Mucosa of descending colon (tissue), 3 donors: ENCODE measurements at places on chromosomes 6 and 20. TPM values are rescaled to one million over a fixed set of nuclear protein-coding genes. Genes with fewer than 3 reads are reported as not detected.

- DNase-seq = no peak
Observed at GRCh38 chr6:15101130-15101529, 144.7 kb upstream of the JARID2 start.

ENPP4 gene
- 18.5 TPM for total RNA-seq

B3GAT2 gene
- total RNA-seq = not detected

FAM50B gene
- total RNA-seq = 14.2 TPM

DNA sequence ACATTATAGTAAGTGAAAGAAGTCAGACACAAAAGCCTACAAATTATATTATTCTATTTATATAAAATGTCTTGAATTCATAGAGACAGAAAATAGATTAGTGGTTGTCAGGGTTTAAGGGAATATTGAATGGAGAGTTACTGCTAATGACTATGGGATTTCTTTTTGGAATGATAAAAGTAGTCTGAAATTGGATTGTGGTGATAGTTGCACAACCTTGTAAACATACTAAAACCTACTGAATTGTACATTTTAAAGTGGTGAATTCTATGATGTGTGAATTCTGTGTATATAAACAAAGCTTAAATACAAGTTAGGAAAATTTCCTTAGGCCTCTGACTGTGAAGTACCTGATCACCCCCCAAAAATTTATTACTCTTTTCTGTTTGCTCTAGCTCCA lies 343.1 kb downstream of the TFAP2B start:
- no peak for DNase-seq

OXT gene
- total RNA-seq = not detected

GRCh38 chr6:49666930-49667757 lies 30.5 kb upstream of the RHAG start:
- no peak for DNase-seq

ADGB gene
- 2.2 TPM for total RNA-seq

GRCh38 chr6:53544217-53544469 lies 758 bp downstream of the GCLC start:
- DNase-seq = peak; percentile 33

TFAP2B gene
- 0.66 TPM for total RNA-seq

DNA sequence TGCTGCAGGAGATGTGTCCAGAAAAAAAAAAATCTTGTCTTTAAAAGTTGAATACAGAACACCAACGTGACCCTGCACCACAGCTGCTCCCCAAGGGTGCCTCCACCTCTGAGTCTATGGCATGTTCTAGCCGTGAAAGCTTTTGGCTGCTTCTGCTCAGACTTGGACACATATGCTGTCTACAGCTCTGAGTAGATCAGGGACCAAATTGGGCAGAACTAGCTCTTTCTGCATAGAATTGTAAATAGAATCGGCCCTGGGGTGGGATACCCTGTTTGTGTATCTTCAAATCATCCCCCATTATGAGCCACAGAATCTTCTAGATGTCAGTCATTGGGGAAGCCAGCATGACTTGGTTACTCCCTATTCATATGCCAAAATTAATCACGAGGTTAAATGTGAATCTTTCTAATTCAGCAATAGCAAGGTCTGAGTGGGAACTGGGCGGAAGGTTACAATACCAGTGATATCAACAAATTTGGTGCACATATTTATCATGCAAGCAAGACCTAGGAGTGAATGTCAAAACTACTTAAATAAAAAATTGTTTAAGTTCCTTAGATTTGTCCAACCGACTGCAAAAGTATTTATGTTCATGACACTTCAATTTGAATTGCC lies 302.8 kb downstream of the KIF16B start:
- DNase-seq = no peak

GRCh38 chr6:6581054-6581453 lies 7.5 kb upstream of the LY86 start:
- no peak for DNase-seq

DNA sequence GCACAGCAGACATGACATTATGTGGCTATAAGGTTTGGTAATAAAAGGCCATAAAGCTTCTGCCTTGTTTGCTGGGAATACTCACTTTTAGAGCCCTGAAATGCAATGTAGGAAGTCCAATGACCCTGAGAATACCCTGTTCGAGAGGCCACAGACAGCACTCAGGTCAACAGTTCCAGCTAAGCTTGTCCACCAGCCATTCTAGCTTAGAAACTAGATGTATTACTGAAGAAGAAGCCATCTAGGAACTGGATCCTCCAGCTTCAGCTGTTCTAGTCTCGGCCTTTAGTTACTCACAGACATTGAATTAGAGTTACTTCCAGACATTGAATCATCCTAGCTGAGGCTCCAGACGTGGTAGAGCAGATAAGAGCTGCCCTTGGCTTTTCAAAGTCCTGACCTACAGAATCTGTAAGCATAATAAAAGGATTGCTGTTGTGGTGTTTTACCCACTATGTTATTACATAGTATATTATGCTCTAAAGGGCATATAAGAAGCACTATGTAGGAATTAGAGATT lies 84.9 kb downstream of the MMS22L start:
- no peak for DNase-seq

DNA sequence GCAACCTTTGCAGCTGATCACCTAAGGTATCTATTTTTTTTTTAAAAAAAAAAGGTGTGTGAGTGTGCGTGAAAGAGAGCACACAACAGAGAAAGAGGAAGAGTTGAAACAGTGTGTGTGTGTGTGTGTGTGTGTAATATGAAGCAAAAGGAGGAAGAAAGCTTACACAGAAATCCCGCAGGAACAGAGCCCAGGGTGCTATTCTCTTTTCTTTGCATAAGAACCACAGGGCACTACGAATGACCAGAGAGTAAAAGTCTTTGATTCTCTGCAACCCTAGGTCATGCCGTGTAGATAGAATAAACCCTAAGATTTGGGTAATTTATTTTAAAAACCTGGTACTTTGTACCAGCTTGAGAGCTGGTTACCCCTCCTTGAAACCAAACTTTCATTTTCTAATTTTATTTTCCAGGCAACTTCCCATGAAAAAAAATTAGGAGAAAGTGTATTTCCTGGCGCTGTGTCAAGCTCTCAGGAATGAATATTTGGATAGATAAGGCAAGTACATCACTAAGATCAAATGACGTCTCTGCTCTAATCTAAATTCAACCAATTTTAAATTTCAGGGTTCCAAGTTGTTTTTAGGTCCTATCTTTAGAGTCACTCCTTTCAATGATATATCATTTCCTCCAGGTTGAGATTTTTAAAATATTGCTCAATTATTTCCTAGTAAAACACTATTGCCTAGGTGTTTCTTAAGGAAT lies 47.9 kb upstream of the ID4 start:
- no peak for DNase-seq

DNA sequence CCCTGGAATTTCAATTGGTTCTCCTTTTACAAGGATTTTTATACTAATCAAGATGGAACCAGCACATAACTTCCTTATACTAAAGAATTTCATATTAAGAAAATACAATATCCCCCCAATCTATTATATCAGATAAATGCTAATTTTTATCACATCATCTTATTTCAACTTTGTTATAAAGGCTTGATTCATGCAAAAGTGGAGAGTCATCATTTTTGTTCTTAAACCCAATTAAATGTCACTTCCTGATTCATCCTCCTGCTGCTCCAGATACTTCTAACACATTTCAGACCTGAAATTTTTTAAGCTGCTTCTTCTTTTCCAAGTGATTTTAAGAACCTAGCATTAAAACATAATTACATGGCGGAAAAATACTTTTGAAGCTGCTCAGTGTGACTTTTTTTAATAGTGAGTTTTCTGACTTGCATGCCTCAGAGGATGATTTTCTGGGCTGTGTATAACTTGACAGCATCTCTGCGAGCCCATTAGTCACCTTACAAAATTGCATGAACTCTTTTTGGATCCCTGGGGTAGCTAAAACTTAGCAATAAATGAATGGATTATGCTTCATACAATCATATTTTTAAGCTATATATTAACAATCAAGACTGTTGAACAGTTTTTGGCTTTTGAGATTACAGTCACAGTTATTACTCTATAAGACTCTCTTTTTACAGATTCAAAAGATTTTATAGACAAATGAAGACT lies 134.1 kb downstream of the ELOVL4 start:
- no peak for DNase-seq

DNA sequence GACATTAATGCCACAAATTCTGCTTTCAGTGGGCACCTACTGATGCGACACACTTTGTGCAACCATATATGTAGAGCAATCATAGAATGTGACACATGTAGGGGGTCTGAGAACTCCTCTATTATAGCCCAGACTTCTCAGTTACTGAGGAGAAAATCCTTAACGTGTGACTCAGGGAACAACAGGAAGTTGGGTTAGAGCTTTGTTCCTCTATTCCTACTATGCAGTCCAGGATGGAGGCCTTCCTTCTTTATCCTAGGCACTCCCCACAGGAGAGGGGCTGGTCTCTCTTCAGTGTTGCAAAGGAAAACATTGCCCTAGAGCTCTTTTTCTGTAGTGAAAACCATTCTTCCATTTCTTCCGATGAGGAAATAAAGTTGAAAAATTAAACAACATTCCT lies 39.6 kb upstream of the RCAN2 start:
- no peak for DNase-seq

DNA sequence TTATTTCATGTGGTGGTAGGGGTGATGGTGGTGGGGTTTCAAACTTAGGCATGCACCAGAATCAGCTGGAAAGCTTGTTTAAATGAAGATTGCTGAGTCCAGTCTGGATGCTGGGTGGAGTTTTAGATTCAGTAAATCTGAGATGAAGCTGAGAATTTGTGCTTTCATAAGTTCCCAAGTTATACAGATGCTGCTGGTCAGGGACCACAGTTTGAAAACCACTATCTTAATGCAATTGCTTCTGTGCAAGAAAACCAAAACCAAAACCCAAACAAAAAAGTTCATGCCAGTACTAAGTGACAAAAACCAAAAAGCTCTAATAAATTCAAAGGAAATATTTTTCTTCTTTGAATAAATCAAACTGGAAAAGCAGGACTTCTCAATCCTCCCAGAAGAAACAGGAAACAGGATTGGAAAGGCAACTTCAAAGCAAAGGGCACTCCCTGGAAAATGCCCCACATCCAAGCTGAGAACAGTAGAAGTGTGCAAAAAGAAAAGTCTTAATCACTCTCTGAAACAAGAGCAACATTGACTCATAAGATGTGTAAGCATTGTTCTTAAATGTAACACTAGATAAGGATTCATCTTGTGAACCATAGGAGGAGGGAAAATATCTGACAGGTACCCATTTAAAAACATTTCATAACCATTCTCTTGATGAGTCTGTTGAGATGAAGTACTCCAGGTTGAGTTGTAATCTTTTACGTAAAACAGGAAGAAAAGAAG lies 481.5 kb upstream of the HSF2 start:
- DNase-seq = no peak

- no peak for DNase-seq
Observed at GRCh38 chr6:147936703-147937470, 405.8 kb upstream of the SASH1 start.

SLC4A11 gene
- 1.1 TPM for total RNA-seq

TMEM200A gene
- total RNA-seq = 60.4 TPM

TCP11 gene
- total RNA-seq = not detected

GRCh38 chr6:14880052-14880451 lies 365.8 kb upstream of the JARID2 start:
- no peak for DNase-seq

- DNase-seq = peak; percentile 73
Observed at GRCh38 chr6:44177691-44178423, 19.2 kb downstream of the CAPN11 start.

FAXC gene
- 2.0 TPM for total RNA-seq

FNDC11 gene
- total RNA-seq = 0.19 TPM

GRCh38 chr6:40325791-40326190 lies 261.4 kb downstream of the LRFN2 start:
- no peak for DNase-seq

DNA sequence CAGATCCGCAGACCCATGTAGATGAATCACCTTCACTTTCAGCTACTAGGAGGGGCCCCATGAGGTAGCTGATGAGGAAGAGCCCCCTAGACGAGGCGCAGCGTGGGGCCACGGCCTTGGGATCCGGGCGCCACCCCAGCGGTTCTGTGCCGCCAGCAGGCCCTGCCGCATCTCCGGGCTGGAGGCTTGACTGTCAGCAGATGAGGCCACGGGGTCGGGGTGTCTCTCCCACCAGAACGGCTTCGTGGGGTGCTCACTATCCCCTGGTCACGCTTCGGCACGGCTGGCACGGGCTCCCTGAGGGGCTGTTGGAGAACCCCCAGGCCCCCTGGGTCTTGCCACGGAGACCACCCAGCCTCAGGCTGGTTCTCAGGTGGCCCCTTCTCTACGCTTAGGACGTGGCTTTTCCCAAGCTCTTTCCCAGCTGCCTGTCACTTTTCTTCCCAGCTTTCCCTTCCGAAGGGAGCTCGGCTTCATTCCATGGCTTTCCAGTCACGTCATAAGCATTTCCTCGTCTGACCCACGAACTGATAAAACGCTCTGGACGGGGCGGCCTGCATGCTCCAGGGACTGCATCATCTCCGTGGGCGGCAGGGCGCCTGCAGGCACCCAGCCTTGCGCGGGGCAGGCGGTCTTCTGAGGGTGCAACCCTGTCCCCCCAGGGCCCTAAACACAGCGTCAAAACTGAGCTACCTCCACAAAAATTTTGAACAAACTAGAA lies 85.9 kb downstream of the THBS2 start:
- no peak for DNase-seq

TRDN gene
- 0.51 TPM for total RNA-seq

DNA sequence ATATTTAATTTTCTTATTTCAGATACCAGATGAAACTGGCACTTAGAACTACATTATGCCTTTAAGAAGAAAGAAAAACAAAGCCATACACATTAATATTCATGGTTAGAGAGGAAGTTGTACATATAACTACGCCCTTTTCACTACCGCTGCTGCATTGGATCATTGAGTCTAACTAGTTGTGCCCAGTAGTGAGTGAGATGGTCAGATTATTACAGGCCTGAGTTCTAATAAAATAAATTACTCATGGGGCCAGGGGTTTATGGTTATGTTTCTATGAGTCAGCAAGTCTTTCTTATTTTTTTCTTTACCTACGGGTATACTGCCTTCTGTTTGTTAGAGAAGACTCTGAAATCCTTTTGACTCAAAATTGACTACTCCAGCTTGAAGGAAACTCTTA lies 11.5 kb downstream of the RIOK1 start:
- no peak for DNase-seq

PGC gene
- not detected for total RNA-seq

GRCh38 chr6:45663251-45664221 lies 285.8 kb upstream of the SUPT3H start:
- DNase-seq = no peak

GRCh38 chr6:19873031-19873430 lies 35.9 kb downstream of the ID4 start:
- DNase-seq = no peak

CCHCR1 gene
- 25.7 TPM for total RNA-seq

OR2J3 gene
- total RNA-seq = not detected

DNA sequence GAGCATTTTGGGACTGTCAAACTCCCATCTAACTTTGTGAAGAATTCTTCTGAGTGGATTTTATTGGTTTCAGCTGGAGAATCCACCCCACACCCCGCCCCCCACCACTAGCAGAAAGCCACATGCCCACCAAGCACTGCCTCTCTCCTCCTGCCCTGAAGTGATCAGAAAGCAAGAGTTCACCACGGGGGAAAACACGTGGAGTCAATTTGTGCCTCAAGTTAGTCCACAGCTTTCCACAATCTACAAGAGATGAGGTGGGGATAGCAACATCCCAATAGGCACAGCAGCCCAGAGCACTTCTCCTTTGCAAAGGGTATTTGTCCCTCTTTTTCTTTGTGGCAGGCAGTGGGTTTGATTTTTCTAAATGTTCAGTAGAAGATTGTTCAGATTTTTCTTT lies 177.3 kb upstream of the NT5E start:
- no peak for DNase-seq

SNAP91 gene
- total RNA-seq = 0.49 TPM
